Activated CD4-positive, alpha-beta T cell treated with anti-CD3 and anti-CD28 coated beads, Interleukin-2, amount 10 ng/mL, durations not matched to agents 24 days and 14 days (primary cell): ENCODE measurements at places on chromosomes 12 and 14. TPM values are rescaled to one million over a fixed set of nuclear protein-coding genes. Genes with fewer than 3 reads are reported as not detected.

Gene ASPG
- not detected in 2 replicates for total RNA-seq

- H3K27me3 ChIP-seq = no peaks in the 10 kb centered on the region
- no peak for DNase-seq
- peaks cover 23% of the 10 kb centered on the region for H3K4me1 ChIP-seq
- H3K4me3 ChIP-seq = no peak overlapping the region
These were observed 49.7 kb downstream of the DDX51 start for GRCh38 chr12:132094269-132094891.

Gene RNASE2
- total RNA-seq = not detected in 2 replicates

DNA sequence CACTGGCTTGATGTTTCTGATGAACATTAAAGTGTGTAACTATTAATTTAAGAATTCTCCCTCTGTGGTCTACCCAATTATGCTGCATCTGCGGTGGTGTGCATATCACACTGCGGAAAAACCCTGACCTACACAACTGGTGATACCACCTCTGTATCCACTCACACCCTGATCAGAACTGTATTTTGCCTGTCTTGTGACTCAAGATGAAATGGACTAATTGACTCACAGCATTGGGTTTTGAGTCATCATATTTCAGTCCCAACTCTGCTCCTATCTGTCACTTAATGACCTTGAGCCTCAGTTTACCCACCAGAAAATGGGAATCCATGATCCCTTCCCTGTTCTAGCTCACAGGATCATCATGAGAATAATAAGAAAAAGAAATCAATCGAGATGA lies 65.6 kb downstream of the NUAK1 start:
- DNase-seq = no peak
- H3K4me1 ChIP-seq = peaks cover 3% of the 10 kb centered on the region
- no peak overlapping the region for H3K4me3 ChIP-seq
- H3K27ac ChIP-seq = no peak overlapping the region
- no peaks in the 10 kb centered on the region for H3K36me3 ChIP-seq
- H3K27me3 ChIP-seq = peaks cover 12% of the 10 kb centered on the region

DNA sequence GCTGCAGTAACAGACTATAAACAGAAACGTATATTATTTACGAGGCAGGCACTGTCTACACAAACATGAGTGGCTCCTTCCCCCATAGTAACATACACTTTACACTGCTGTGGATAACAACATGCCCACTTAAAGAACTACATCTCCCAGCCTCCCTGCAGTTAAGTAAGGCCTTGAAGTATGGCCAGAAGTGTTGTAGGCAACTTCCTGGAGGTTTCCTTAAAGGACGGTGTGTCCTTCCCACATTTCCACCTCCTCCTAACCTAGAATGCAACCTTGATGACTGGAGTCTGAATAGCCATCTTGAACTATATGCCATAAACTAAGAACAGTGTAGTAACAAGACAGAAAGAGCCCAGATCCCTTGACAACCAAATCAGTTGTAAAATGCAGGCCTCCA lies 20.3 kb downstream of the MED13L start:
- peaks cover 7% of the 10 kb centered on the region for H3K36me3 ChIP-seq
- H3K27me3 ChIP-seq = no peaks in the 10 kb centered on the region
- no peak overlapping the region for H3K4me3 ChIP-seq
- H3K27ac ChIP-seq = no peak overlapping the region
- peaks cover 21% of the 10 kb centered on the region for H3K4me1 ChIP-seq

Gene MIP
- not detected in 2 replicates for total RNA-seq

- H3K36me3 ChIP-seq = peaks cover 48% of the 10 kb centered on the region
- H3K4me1 ChIP-seq = peaks cover 3% of the 10 kb centered on the region
- DNase-seq = no peak
- H3K27ac ChIP-seq = no peak overlapping the region
- H3K27me3 ChIP-seq = no peaks in the 10 kb centered on the region
These were observed 16.6 kb downstream of the ALKBH1 start for GRCh38 chr14:77691259-77691658.

Gene CDKL1
- 4.8 and 5.7 TPM in 2 replicates for total RNA-seq

Gene SPIC
- not detected in 2 replicates for total RNA-seq

Gene LPAR5
- total RNA-seq = 3.3 and 4.2 TPM in 2 replicates

Gene CLEC1A
- not detected in 2 replicates for total RNA-seq

Gene CLEC9A
- not detected in 2 replicates for total RNA-seq

Gene KRT82
- total RNA-seq = not detected in 2 replicates

GRCh38 chr12:108622921-108623514 lies 10.7 kb downstream of the SELPLG start:
- H3K4me1 ChIP-seq = peaks cover 45% of the 10 kb centered on the region
- peak overlapping the region; percentile 82 for H3K27ac ChIP-seq
- DNase-seq = no peak
- H3K4me3 ChIP-seq = no peak overlapping the region
- no peaks in the 10 kb centered on the region for H3K27me3 ChIP-seq
- peaks cover 62% of the 10 kb centered on the region for H3K36me3 ChIP-seq

DNA sequence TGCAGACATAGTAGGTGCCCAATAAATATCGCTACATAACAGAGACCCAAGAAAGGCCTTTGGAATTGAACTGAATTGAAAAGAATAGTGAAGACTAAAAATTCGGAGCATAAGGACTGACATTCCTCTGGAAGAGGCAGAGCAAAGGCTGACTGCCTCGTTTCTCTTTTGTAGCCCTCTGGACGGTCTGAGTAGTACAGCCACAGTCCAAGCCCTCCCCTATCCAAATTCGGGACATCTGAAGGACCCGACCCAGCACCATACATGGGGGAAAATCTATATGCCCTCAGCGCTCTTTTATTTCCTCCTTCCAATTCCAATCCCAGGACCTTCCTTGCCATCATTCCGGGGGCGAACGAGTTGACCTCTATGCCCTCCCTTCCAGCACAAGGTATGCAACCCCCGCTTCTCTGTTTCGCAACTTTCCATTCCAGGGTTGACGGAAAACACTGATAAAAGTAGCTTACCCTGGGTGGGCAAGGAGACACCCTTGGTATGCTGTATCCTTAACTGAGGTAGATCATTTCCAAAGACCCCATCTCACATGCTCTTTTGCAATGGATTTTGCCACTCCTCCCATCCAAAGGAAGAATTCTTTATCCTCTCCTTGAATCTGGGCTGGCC lies 127.4 kb upstream of the MAP1LC3B2 start:
- no peaks in the 10 kb centered on the region for H3K36me3 ChIP-seq
- H3K27me3 ChIP-seq = no peaks in the 10 kb centered on the region
- no peaks in the 10 kb centered on the region for H3K4me1 ChIP-seq
- H3K27ac ChIP-seq = no peak overlapping the region
- DNase-seq = no peak
- H3K4me3 ChIP-seq = no peak overlapping the region

Gene ERH
- 434 and 441 TPM in 2 replicates for total RNA-seq

- no peaks in the 10 kb centered on the region for H3K4me1 ChIP-seq
- DNase-seq = no peak
- H3K4me3 ChIP-seq = no peak overlapping the region
- H3K27ac ChIP-seq = no peak overlapping the region
- no peaks in the 10 kb centered on the region for H3K27me3 ChIP-seq
- no peaks in the 10 kb centered on the region for H3K36me3 ChIP-seq
These were observed 39.2 kb upstream of the PPP1R13B start for GRCh38 chr14:103886304-103887169.

DNA sequence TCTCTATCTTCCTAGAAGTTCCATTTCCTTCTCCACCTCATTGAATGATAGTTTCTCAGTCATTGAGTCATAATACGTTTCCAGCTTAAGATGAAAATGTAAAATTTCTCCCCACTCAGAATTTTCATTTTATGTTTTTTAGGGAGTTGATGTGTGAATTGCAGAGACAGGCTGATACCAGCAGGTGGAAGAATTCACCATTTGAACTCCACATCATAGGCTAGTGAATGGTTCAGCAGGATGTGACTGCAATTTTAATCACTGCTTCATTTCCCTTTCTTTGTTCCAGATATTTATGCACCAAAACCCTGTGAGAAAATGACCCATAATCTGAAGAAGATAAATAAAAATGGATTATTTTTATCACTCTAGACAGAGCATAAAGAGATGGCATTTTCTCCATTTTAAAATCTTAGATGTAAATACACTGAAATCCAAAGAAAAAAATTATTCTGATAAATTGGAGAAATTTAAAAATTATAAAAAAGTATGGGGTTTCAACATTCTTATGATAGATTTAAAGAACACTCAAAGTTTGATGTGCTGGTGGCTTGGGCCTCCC lies 10.6 kb upstream of the PYGL start:
- DNase-seq = no peak
- H3K4me3 ChIP-seq = no peak overlapping the region
- H3K27ac ChIP-seq = no peak overlapping the region
- peaks cover 6% of the 10 kb centered on the region for H3K27me3 ChIP-seq
- no peaks in the 10 kb centered on the region for H3K36me3 ChIP-seq

DNA sequence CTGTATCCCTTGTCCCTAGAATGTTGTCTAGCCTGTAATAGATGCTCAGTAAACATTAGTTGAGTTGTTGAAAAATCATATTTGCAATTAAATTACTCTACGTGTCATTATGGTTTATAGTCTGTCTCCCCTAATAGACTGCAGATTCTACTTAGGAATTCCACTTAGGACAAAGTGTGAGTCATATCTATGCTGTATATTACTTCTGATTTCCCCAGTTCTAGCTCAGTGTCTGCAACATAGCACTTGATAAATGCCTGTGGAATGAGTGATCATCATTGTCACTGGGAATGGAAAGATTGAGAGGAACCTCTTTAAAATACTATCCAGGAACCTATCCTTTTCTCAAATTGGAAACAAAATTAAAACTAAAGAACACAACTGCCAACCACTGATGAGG lies 99.3 kb downstream of the TBX5 start:
- no peaks in the 10 kb centered on the region for H3K4me1 ChIP-seq
- H3K27ac ChIP-seq = no peak overlapping the region
- DNase-seq = no peak
- H3K27me3 ChIP-seq = no peaks in the 10 kb centered on the region
- no peaks in the 10 kb centered on the region for H3K36me3 ChIP-seq
- H3K4me3 ChIP-seq = no peak overlapping the region

GRCh38 chr14:37232907-37233481 lies 35.3 kb downstream of the MIPOL1 start:
- no peak overlapping the region for H3K27ac ChIP-seq
- no peaks in the 10 kb centered on the region for H3K4me1 ChIP-seq
- no peaks in the 10 kb centered on the region for H3K36me3 ChIP-seq
- DNase-seq = no peak

DNA sequence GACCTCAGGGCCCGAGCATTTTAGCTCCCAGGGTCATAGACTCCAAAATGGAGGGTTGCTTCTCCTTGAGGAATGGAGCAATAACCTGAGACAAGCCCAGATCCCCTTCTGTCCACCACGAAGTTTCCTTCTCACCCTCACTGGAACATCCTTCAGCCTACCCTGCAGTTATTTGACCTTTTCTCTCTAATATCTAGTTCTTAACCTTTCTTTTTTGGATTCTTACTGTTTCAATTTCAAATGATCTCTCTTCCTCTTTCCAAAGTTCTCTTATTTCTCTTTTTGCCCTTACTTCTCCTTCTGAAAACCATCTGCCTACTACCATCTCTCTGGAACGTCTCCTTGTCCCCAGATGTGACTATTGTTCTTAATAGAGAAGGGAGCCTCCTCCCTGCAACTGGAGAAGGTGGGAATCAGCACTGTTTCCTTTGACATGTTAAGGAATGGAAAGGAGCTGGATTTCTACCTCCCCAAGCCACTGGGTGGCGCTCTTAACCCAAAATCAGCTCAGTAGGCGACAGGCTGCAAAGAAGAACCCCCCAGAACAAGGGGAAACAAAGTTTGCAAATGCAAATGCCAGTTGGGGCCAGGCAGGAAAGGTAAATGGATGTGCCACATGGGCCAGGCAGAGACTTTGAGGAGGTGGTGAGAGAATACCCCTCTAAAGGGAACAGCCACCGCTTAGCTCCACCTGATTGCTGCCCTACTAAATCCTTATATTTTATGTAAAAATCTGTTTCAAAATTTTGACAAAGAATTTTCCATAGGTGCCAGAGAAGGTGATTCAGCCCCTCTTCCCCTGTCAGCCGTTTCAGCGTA lies 22.4 kb upstream of the PDE1B start:
- peaks cover 78% of the 10 kb centered on the region for H3K36me3 ChIP-seq
- peaks cover 9% of the 10 kb centered on the region for H3K4me1 ChIP-seq
- DNase-seq = peak; percentile 78
- H3K27me3 ChIP-seq = no peaks in the 10 kb centered on the region

DNA sequence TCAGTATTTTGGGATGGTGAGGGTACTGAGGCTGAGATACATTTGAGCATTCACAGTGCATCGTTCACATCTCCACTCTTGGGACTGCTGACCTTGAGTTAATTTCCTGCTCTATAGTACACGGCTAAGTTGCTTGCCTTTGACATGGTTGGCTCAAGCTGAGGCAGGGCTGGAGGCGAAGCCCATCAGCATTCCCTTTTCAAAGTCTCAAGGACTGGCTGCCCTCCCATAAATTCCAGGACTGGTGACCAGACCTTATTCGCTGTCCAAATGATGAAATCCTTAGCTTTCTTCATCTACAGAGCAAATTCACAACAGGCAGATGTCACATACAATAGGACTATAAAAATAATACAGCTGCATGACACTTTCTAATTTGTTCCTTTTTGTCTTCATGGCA lies 85.9 kb downstream of the SSPN start:
- H3K4me1 ChIP-seq = peaks cover 2% of the 10 kb centered on the region
- H3K4me3 ChIP-seq = no peak overlapping the region
- no peak overlapping the region for H3K27ac ChIP-seq
- no peaks in the 10 kb centered on the region for H3K36me3 ChIP-seq

Gene DEPDC4
- 1.3 and 2.9 TPM in 2 replicates for total RNA-seq

GRCh38 chr14:23435543-23436326 lies at the start of gene MYH7:
Gene MYH7, minus strand, starts transcription at chr14:23435660. Its CDS starts 1,928 bp downstream, at chr14:23433732.
- H3K27me3 ChIP-seq = peaks cover 6% of the 10 kb centered on the region
- no peaks in the 10 kb centered on the region for H3K36me3 ChIP-seq
- H3K4me3 ChIP-seq = no peak within 1 kb of the TSS
- H3K4me1 ChIP-seq = no peaks in the 10 kb centered on the region

DNA sequence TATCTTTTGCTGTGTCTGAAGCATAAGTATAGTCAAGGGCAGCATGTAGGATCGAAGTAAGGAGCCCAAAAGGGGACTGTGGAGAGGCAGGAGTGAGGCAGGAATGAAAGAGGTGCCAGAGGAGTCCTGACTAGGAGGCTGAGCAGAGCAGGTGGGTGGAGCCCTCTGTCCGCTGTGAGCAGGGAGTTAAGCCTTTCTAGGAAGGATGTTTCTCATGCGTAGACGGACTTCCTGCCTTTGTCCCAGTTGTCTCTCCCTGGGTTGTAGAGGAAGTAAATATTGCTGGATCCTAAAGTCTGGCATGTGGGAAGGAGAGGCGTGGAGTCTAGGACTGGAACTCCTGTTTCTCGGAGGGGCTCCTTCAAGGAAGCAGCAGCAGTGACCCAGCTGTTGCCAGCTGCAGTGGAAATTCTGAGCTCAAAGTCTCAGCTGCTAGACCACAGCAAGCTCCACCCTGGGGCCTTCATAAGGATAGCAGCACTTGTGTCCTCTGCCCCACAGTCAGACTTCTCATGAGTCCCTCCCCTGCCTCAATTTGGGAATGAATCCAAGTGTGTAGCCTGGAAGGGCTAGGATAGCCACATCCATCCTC lies 44.0 kb downstream of the RBMS2 start:
- H3K36me3 ChIP-seq = no peaks in the 10 kb centered on the region
- peak overlapping the region; percentile 20 for H3K27ac ChIP-seq
- DNase-seq = peak; percentile 76
- peaks cover 21% of the 10 kb centered on the region for H3K4me1 ChIP-seq
- no peaks in the 10 kb centered on the region for H3K27me3 ChIP-seq
- H3K4me3 ChIP-seq = peak overlapping the region; percentile 48
